ENCODE measurements at places on chromosomes 11 and 22.

DNA sequence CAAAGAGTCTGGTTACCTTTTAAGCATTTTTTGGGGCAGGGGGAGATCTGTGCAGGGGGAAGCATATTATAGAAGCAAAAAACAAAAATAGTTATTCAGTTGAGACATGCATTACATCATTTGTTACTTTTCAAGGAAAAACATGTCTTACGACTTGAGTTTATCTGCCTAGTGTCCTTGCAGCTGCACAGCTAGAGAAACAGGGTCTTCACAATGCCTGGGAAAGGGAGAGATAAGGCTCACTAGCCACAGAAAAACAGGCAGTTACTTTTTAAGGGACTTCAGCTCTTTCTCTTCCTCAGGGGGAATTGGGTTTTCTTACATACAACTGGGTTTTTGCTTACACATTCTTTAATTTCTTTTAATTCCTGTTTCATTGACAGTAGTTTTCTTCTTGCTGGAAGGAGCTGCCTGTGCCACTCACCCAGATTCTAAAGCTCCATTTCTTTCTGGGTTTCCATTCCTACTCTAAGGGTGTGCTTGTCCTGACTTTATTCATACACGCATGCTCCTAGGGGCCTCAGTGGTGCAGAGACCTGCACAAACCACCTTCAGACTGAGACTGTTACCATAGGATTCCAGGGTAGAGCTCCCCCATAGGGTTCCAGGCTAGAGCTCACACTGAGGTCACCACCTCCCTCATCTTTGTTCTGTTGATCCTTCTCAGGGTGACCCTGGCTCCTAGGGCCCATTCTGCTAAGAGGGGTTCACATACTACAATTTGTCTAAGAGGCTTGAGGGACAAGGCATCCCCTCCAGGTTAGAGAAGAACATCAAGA is 14.7 kb upstream of the UBQLNL start:
- DNase-seq = no peak

DNA sequence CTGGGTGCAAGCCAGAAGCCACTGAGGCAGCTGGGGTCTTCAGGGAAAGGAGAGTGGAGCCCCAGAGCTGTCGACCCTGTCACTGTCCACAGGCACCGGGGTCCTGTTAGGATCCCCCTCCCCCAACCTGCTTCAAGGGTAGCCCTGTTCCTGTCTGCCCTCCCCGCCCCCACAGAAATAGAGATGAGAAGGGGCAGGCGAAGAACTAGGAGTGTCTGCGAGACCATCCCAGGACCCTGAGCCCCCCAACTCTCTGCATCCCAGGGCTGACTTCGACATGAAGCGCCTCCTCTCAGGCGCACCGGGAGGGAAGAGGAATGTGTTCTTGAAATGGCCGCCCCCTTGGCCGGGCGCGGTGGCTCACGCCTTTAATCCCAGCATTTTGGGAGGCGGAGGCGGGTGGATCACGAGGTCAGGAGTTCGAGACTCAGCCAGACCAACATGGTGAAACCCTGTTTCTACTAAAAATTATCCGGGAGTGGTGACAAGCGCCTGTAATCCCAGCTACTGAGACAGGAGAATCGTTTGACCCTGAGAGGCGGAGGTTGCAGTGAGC is 607 bp upstream of the ZNF70 start:
- DNase-seq = no peak

GRCh38 chr11:20342347-20343141 is 21.0 kb upstream of the HTATIP2 start:
- no peak for DNase-seq

DNA sequence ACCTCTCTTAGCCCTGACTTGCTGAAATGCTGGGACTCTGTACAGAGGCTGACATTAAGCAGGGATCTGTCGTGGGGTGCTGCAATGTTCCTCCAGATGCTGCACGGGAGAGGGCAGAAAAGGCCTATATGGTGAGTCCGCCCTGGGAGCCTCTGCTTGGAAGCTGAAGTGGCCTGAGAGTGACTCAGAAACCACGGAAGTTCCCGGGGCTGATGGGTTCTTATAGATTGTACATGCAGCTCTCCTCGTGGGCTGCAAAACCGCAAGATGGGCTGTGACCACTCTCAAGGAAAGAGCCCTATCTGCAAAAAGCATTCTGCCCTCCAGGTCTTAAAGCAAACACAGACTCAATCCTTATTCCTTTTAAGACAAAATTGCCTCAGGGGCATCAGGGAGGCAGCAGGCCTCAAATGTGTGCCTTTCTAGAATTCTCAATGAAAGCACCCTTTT is 5.8 kb upstream of the SLC43A3 start:
- no peak for DNase-seq

DNA sequence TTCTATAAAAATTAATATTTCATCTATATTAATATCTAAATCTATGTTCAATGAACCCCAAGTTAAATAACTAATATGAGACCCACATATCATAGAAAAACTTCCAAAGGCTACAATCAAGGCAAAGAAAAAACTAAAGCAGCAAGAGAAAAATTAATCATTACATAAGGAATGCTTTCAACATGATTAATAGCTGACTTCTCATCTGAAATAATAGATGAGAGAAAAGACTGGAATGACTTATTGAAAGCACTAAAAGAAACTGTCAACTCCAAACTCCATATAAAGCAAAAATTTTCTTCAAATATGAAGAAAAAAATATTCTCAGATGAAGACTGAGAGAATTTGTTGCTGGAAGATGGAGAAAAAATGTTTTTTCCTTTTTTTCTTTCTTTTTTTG is 13.0 kb downstream of the TRIM5 start:
- DNase-seq = no peak

GRCh38 chr11:114359342-114359741 is 41.0 kb downstream of the C11orf71 start:
- no peak for DNase-seq

- DNase-seq = no peak
Observed at GRCh38 chr11:88326099-88326498, 11.4 kb downstream of the CTSC start.

Measured in coronary artery (tissue), 2 donors.